ENCODE measurements at places on chromosomes 13 and 19.

- DNase-seq: no peak
Measured at GRCh38 chr13:26864576-26864975, 104.0 kb upstream of the GPR12 start.

GRCh38 chr13:38819053-38819452, 132.2 kb downstream of the FREM2 start:
- DNase-seq: no peak

DNA sequence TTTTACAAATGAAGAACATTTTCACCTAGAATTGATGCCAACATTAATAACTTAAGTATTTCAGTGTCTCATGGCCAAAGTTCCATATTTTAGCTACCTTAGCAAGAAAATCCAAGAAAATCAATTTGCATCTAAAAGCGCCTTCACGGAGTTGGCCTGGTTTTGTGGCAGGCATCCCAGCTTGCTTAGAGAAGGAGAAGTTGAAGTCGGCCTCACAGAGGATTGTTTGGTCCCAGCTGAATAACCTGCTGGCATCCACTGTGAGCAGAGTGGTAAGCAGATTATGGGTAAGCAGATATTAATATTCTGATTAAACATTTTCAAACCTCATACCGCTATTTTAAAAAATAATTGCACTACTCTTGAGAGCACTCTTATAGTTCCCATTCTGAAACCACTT, 62.3 kb upstream of the STARD13 start:
- DNase-seq: no peak

DNA sequence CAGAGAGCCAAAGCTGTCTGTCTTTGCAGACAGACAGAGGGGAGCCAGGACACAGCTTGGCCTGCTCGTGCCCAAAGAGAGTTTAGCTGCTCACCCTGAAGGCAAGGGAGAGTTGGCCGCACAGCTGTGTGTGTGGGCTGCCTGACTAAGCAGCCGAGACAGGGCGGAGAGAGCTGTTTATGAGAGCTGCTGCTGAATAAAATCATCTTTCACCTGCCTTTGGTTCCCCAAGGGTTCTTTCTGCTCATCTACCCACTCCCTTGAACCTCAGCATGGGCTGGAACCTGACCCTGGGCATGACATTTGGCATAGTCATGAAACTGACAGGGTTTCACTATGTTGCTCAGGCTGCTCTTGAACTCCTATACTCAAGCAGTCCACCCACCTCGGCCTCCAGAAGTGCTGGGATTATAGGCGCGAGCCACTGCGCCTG, 98.2 kb downstream of the RBM26 start:
- no peak for DNase-seq

- DNase-seq: no peak
Measured at GRCh38 chr19:48609571-48610108, 3.1 kb downstream of the SPACA4 start.

DNA sequence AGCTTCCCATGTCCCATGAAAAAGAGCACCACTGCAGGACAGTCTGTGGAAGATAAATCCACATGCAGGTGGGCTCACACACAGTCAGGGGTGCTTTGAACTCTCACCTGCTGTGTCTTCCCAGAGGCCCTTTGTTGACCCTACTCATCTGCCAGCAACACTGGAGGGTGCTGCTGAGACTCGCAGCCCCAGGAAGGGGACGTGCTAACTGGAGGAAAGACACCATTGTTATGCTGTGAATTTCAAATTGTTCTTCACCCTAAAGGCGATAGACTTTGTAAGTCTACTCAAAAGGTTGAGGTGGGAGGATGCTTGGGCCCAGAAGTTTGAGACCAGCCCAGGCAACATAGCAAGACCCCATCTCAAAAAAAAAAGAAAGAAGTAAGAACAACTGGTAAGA, 107.3 kb upstream of the SERP2 start:
- DNase-seq: no peak

DNA sequence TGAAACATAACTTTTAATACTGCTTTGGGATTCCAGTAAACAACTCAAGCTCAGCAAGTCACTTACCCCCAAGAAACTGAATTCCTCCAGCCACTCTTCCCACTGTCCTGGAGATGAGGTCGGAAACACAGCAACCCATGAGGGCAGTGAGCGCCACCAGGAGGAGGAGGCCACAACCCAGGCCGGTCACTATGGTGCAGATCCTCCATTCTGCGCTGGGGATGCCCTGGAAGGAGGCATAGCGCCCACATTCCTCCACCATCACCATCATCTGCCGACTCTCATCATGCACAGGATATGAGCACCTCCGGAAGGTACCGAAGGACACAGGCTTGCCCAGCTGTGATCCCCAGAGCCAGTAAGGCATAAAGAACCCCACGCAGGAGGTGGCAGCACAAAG, 2.2 kb downstream of the LHFPL6 start:
- DNase-seq: no peak

GRCh38 chr13:113627136-113627535, 30.9 kb downstream of the ATP4B start:
- no peak for DNase-seq

- no peak for DNase-seq
Measured at GRCh38 chr13:25131881-25132420, 36.0 kb downstream of the PABPC3 start.

GRCh38 chr13:78597602-78597932, 5.8 kb downstream of the POU4F1 start:
- DNase-seq: no peak

- no peak for DNase-seq
Measured at GRCh38 chr13:32824061-32824460, 192.2 kb upstream of the KL start.

- no peak for DNase-seq
Measured at GRCh38 chr13:29684441-29684840, 89.0 kb upstream of the SLC7A1 start.
